ENCODE measurements at places on chromosomes 6 and 20.

- peak; percentile 75 for DNase-seq
Observed at GRCh38 chr6:28789553-28790083, 134.2 kb downstream of the TRIM27 start.

- no peak for DNase-seq
Observed at GRCh38 chr6:35626401-35626800, 62.3 kb downstream of the FKBP5 start.

DNA sequence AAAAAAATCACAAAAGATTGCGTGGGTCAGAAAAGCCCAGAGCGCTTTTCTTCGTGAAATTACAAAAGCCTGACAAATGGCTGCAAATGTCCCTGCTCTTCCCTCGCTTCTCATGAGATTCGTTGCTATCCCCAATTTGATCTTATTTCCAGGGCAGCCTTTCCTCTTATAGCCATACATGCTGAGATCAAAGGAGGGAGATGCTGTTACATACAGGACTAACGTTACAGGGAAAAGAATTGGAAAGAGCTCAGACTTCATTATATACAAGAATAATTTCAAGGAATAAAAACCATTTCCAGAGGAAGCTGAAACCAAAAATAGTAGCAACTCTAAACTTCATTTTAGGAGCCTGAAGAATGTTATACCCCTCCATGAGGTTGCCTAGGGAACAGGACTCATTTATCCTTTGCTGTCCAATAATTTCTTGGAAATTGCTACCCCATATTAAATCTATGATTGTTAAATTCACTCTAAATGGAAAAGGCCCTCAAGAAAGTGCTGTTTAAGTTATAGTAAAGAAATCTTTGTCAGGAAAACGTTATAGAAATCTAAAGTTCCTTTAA, 81.0 kb downstream of the METTL24 start:
- no peak for DNase-seq

DNA sequence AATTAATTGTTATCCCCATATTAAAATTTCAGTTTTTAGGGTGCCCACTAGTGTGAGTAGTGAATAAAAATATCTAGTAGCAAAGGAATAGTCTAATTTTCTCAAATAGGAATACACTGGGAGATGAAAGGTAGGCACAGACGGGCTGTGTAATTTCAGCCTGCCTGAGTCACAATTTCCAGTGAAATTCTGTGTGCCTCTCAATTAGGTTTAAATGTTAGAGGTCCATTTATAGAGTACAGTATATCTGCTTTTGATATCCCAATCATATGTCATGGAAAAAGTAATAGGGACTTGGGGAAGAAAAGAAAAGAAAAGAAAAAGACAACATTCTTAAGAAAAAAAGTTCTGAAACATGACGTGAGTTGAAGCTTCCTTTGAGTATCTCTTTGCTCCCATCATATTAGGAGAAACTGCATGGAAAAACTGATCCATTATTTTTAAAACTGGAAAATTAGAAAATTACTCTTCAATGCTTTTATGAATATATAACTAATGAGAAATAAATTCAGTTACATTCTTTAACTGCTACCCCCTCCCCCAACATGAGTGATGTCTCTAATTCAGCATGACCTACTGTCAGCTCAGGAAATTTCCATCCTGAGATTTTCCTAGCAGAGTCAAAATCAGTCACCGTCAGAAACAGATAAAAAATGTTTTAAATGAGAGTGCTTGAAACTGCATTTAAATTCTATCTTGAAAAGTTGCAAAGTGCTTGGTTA, 473.8 kb upstream of the HSF2 start:
- DNase-seq = no peak

GRCh38 chr6:143022587-143022986, 38.1 kb upstream of the AIG1 start:
- no peak for DNase-seq

- no peak for DNase-seq
Observed at GRCh38 chr20:19404826-19405225, 192.4 kb downstream of the SLC24A3 start.

DNA sequence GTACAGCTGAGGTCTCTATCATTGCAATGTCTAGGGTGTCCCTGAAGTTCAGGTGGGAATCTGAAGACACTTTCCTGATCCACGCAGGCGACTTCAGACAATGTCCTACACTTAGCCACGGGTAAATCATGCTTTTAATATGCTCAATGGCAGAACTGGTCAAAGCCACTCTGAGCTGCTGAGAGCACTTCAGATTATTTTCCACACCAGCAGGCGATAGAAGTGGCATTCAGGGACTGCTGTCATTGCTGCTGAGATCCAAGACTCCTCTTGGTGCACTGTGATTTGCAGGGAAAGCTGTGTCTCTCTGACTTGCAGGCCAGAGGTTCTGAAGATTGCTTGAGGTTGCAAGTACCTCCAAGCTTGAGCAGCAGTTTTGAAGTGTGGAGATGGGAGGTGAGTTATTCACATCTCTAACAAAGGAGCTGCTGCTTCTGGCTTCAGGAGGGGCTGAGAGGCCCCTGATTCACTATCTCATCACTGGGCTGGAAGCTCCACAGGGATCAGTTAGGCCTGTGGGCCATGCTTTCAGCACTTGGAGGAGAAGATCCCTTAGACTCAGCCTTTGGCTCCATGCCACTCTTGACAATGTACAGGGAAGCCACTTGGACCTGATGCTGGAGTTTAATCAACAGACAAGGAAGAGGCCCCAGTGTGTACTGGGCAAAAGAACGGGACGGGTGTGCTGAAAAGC, 2.9 kb upstream of the SSTR4 start:
- DNase-seq = no peak

GRCh38 chr6:101117393-101118135, 236.4 kb upstream of the ASCC3 start:
- DNase-seq = no peak

DNA sequence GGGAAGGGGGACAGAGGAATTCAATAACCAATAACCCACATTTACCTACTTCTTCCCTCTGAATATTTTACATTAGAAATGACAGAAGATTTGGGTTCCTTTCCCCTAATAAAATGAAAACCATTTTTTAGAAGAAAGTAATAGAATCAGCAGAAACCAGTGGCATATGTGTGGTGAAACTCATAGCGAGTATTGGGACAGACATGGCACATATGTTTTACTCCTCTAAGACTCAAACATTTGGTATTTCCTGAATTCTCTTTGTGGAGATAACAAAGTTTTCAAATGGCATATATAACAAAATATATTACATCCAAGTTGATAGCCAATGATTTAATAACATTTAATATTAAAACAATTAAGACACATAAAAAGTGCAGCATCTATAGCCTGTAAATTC, 12.9 kb upstream of the BEND3 start:
- no peak for DNase-seq

DNA sequence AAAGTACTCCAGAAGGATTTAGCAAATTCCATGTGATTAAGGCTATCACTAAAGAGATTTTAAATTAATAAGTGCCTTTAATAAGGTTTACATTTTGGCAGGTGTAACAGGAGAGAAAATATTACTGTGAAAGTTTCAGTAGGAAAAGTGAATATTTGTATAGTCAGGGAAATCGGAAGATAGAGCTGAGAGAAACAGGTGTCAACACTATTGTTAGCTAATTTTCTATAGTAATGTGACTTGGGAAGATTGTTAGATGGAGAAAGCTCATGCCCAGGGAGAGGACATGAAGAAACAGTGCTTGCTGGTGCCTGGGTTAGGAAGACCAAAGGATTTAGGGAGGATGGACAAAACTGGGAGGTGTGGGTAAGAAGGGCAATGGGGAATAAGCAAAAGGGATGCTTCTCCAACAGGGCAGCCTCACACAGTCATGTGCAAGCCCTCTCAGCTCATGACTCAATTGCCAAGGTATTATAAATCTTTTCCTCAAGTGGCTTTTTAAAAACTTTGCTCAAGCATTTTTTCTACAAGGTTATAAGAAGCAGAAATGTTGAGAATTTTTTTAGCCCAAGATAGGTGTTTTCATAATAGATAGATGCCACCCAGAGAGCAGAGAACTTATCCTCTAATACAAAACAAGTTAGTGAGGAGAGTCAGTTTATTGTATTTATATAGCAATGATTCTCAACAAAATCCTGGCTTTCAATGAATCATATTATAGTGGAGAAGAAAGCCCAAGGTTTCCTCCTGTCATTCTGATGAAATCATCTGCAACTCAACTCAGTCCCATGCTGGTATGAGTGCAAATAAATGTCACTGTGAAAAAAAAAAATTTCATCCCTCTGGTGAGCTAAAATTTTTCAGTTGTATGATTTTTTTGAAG, 325.2 kb upstream of the NT5E start:
- DNase-seq = no peak

GRCh38 chr20:62413025-62413570, 6.0 kb upstream of the CABLES2 start:
- DNase-seq = no peak

GRCh38 chr6:106411056-106411455, 50.5 kb downstream of the CRYBG1 start:
- no peak for DNase-seq

GRCh38 chr20:61694682-61695081, 371.0 kb downstream of the TAF4 start:
- no peak for DNase-seq

DNA sequence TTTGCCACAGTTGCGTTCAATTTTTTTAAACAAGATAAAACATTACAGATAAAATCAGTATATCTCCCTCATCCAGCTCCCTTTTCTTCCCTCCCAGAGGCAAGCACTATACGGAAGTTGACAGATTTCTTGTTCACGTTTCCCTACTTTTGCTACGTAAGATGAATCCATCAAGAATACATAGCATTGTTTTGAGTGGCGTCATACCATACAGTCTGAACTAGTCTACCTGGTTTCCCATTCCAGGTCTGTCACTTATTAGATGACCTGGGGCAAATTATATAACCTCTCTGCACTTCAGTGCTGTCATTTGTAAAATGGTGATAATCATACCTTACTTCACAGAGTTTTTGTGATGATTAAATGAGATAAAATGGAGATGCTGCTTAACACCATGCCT, 184.3 kb upstream of the SOX4 start:
- DNase-seq = no peak

All from DMS 273 treated with DMSO at 0.1 percent for 48 hours (cell line).